CD8-positive, alpha-beta memory T cell (primary cell): ENCODE measurements at places on chromosomes 13 and 19. TPM values are rescaled to one million over a fixed set of nuclear protein-coding genes. Genes with fewer than 3 reads are reported as not detected.
A peak's percentile ranks its signal among the peaks of the same experiment; 100 is the strongest.

DNA sequence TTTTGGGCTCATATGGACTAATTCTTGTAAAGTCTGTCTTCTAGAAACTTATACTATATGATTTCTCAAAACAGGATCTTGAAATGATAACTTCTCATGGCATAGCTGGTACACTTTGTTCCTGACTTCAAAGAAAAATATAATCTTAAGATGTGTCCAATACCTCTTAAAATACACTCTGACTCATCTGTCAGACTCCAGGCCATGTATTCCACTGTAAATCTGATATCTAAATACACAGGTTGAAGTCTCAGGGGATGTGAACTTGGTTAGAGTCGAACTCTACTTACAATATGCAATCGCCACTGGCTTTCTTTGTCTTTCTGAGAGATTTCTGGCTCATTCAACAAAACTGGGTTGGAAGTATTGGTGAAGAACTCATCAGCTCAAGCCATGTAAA lies 99.8 kb downstream of the LACC1 start:
- no peak for DNase-seq
- no peak overlapping the region for H3K4me3 ChIP-seq
- H3K4me1 ChIP-seq = no peaks in the 10 kb centered on the region

GRCh38 chr13:74761801-74762757 lies 627.9 kb upstream of the KLF12 start:
- H3K36me3 ChIP-seq = no peaks in the 10 kb centered on the region
- DNase-seq = no peak
- H3K27me3 ChIP-seq = no peaks in the 10 kb centered on the region
- no peak overlapping the region for H3K4me3 ChIP-seq
- H3K4me1 ChIP-seq = no peaks in the 10 kb centered on the region

Gene NPHS1
- total RNA-seq = not detected

- H3K4me3 ChIP-seq = no peak overlapping the region
- no peak for DNase-seq
These were observed 25.8 kb downstream of the NALCN start for GRCh38 chr13:101390461-101390860.

Gene ZNF223
- 1.9 TPM for total RNA-seq

GRCh38 chr19:7645163-7645562 lies 8.3 kb downstream of the STXBP2 start:
- H3K36me3 ChIP-seq = no peaks in the 10 kb centered on the region
- no peak overlapping the region for H3K4me3 ChIP-seq
- H3K27me3 ChIP-seq = no peaks in the 10 kb centered on the region
- no peak overlapping the region for H3K27ac ChIP-seq

DNA sequence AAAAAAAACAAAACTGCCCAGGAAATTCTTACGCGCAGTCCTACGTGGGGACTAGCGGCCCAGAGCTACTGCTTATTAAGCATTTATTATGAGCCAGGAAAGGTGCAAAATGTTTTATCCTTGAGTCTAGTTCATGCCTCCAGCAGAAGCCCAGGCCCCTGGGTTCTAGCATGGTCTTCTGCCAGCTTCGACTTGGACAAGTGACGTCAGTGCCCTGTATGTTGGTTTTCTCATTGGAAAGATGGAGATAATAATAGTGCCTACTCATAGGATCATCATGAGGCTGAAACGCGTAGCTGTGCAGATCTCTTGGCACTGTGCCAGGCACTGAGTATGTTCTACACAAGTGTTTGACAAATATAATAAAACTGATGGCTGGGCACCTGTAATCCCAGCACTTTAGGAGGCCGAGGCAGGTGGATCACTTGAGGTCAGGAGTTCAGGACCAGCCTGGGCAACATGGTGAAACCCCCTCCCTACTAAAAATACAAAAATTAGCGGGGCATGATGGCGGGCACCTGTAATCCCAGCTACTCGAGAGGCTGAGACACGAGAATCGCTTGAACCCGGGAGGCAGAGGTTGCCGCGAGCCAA lies 12.4 kb upstream of the SULT2B1 start:
- H3K27me3 ChIP-seq = no peaks in the 10 kb centered on the region
- no peaks in the 10 kb centered on the region for H3K4me1 ChIP-seq
- no peak for DNase-seq
- H3K4me3 ChIP-seq = no peak overlapping the region
- no peak overlapping the region for H3K27ac ChIP-seq

DNA sequence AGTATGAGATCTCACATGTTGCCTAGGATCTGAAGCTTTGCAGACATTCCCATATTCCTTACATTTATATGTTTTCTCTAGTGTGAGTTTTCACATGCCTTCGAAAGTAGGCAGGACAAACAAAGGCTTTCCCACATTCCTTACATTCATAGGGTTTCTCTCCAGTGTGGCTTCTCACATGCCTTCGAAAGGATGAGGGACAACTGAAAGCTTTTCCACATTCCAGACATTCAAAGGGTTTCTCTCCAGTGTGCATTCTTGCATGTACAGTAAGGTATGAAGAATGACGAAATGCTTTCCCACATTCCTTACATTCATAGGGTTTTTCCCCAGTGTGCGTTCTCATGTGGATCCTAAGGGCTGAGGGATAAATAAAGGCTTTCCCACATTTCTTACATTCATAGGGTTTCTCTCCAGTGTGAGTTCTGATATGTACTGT lies 14.2 kb downstream of the ZNF699 start:
- no peak overlapping the region for H3K27ac ChIP-seq
- no peak for DNase-seq
- no peaks in the 10 kb centered on the region for H3K4me1 ChIP-seq
- H3K4me3 ChIP-seq = peak overlapping the region; percentile 6

- H3K4me1 ChIP-seq = no peaks in the 10 kb centered on the region
- no peak overlapping the region for H3K27ac ChIP-seq
- H3K4me3 ChIP-seq = no peak overlapping the region
- no peaks in the 10 kb centered on the region for H3K36me3 ChIP-seq
These were observed 25.4 kb upstream of the NANOS2 start for GRCh38 chr19:45939792-45940514.

Gene PAN3
- 33.3 TPM for total RNA-seq

GRCh38 chr13:42821437-42821836 lies 40.1 kb downstream of the FAM216B start:
- H3K36me3 ChIP-seq = no peaks in the 10 kb centered on the region
- no peak overlapping the region for H3K4me3 ChIP-seq
- H3K27ac ChIP-seq = no peak overlapping the region
- H3K27me3 ChIP-seq = no peaks in the 10 kb centered on the region
- no peaks in the 10 kb centered on the region for H3K4me1 ChIP-seq
- no peak for DNase-seq

Gene CEACAM3
- not detected for total RNA-seq

Gene SPRY2
- 0.91 TPM for total RNA-seq

GRCh38 chr19:40466985-40467734 lies at the start of gene SPTBN4:
Gene SPTBN4, plus strand, starts transcription at chr19:40467001. Its CDS starts 5,621 bp downstream, at chr19:40472622.
- no peak for DNase-seq
- peaks cover 3% of the 10 kb centered on the region for H3K27me3 ChIP-seq
- H3K36me3 ChIP-seq = no peaks in the 10 kb centered on the region
- H3K27ac ChIP-seq = peak within 1 kb of the TSS; percentile 87

DNA sequence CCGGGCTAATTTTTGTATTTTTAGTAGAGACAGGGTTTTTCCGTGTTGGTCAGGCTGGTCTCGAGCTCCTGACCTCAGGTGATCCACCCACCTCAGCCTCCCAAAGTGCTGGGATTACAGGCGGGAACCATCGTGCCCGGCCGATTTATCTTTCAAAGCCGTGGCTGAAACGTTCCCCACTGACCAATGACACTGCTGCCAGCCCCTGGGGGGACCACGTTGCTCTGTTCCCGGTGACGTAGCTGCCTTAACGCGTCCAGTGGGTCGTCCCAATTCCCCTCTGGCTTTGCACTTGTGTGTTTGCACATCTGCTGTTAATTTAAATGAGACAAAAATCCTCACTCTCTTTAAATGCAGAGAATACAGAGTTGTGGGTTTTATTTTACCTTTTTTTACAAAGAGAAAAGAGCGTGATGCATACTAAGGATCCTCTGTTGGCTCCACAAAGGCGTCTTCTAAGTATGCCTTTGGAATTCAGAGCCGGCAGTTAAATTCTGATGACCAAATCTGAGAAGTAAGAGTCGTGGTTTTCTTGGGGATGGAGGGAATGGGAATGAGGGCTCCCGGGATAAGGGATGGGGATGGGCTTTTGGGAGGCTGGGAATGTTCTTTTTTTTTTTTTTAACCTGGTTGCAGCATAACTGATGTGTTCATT lies 18.6 kb upstream of the LMTK3 start:
- DNase-seq = no peak
- H3K4me3 ChIP-seq = no peak overlapping the region
- H3K27me3 ChIP-seq = no peaks in the 10 kb centered on the region
- H3K27ac ChIP-seq = no peak overlapping the region
- no peaks in the 10 kb centered on the region for H3K36me3 ChIP-seq
- H3K4me1 ChIP-seq = no peaks in the 10 kb centered on the region

- no peak overlapping the region for H3K27ac ChIP-seq
- DNase-seq = no peak
- no peaks in the 10 kb centered on the region for H3K27me3 ChIP-seq
- H3K36me3 ChIP-seq = peaks cover 37% of the 10 kb centered on the region
These were observed 10.9 kb downstream of the B3GNT8 start for GRCh38 chr19:41416194-41416674.

Gene FFAR3
- not detected for total RNA-seq

DNA sequence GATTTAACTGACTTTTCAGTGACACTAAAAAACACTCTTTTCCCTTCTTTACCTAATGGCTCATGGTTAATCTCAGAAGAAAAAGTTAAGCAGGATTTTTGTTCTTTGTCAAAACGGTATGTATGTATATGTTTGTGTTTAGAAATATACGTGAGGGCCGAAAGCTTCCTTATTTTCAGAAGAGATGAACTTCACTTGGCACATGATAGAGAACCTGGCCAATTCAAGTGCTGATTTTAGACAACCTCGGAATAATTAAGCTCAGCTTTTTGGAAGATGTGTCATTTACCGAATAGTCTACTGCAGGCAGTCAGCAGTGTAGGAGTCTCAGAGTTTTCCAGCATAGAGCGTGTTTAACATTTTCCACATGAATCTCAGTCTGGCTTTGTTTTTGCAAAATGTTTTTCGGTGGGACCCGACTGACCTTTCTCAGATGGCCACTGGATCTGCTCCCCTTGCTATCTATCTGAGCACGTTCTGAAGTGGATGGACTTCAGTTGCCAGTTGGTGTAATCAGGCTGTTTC lies 4.6 kb downstream of the RNASEH2B start:
- no peaks in the 10 kb centered on the region for H3K27me3 ChIP-seq
- H3K27ac ChIP-seq = no peak overlapping the region
- peaks cover 42% of the 10 kb centered on the region for H3K4me1 ChIP-seq
- DNase-seq = no peak
- H3K4me3 ChIP-seq = no peak overlapping the region

DNA sequence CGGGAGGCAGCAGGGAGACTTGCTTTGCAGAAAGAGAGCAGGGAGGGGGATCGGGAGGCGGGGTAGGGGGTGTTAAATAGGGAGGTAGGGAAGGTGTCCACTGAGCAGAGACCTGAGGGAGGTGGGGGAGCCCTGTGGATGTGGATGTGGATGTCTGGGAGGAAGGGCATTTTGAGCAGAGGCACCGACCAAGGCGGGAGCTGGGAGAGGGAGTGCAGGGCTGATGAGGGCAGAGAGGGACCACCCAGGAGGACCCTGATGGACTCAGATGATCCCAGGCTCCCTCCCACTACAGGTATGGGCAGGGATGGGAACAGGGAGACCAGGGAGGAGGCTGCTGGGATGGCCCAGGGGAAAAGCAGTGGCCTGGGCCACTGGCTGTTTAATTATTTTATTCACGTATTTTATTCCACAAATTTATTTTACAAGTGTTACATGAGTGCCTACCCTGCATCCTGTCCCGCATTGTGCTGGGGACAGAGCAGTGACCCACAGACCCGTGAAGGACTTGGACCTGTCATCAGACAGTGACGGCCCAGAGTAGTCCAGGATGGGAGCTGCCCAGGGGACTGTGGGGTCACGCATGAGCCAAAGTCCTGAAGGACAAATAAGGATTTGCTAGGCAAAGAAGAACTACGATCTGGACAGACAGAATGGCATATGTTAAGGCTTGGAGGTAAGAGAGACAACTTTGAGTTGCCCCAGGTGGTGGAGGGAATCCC lies 5.3 kb downstream of the GRAMD1A start:
- H3K27me3 ChIP-seq = no peaks in the 10 kb centered on the region
- H3K4me1 ChIP-seq = peaks cover 41% of the 10 kb centered on the region
- DNase-seq = no peak
- H3K4me3 ChIP-seq = no peak overlapping the region
